Daoy (cell line): ENCODE measurements at places on chromosomes 16 and 17. TPM values are rescaled to one million over a fixed set of nuclear protein-coding genes. Genes with fewer than 3 reads are reported as not detected.

GRCh38 chr16:67206838-67207248 is 7.9 kb downstream of the ELMO3 start:
- no peak for DNase-seq

MARVELD3 gene
- total RNA-seq: 0.11 and 0.18 TPM in 2 replicates

CIBAR2 gene
- total RNA-seq: not detected in 2 replicates

DNA sequence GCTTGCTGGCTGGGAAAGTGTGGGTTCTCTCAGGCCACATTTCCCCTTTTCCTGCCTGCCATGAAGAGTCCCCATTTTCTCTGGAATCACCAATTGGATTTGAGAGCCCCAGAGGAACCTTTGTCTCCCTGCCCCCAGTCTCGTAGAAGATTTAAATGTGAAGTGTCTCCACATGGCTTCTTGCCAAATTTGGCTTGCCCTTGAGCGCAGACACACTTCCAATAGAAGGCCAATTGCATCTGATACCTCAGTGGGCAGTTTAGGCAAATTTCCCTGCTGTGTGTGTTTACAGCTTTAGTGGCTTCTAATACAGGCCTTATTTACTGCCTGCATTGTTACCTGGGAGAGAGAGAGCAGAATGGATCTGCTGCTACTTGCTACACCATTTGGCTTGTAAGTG is 29.7 kb downstream of the CDK5R1 start:
- DNase-seq: no peak

CEP295NL gene
- total RNA-seq: 1.0 TPM in 1 of 2 replicates, not detected in the other

TBC1D16 gene
- total RNA-seq: 20.3 and 26.5 TPM in 2 replicates

MAFG gene
- total RNA-seq: 17.2 and 20.9 TPM in 2 replicates

DNA sequence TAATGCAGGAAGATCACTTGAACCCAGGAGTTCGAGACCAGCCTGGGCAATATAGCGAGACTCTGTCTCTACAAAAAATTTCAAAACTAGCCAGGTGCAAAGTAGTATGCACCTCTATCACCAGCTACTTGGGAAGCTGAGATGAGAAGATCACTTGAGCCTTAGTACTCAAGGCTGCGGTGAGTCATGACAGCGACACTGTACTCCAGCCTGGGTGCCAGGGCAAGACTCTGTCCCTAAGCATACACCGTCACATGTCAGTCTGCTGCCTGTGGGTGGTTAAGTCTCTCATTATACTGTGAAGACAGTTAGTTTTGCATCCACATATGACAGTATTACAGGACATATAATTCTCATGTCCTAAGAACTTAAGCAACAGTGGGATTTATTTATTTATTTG is 21.8 kb downstream of the NMRAL1 start:
- DNase-seq: no peak

- no peak for DNase-seq
These were observed 55.4 kb downstream of the TMEM186 start for GRCh38 chr16:8742068-8742467.

DNA sequence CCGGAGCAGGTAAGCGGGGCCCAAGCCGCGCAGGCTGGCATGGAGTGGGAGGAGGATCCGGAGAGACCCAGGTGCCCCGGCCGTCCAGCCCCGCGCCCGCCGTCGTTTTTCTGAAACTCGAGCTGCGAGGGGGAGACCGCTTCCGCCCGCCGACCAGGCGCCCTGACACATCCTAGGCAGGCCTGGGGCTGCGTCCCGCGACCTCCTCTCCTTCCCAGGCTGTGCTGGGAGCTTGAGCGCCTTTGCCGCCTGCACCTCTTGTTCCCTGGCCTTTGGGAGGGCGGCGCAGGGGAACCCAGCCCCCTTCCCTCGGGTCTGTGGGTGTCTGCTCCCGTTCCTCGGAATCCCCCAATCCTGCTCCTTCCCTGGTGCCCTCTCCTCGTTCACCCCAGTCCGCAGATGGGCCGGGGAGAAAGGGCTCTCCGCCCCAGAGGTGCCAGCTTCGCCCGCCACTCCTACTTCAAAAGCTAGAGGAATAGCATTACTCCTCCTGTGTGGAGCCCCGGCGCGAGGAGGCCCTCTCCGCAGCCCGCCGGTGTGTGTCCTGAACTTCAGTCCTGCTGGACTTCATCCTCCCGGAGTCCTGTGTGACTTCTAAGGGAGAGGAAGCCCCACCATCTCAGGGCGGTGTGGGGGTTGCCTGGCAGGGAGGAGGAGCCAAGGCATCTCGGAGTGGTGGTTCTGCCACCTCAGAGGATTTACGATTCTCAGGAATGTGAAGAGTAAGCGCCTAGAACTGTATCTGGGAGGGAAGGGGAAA is 1.0 kb downstream of the NHERF1 start:
- peak; percentile 56 for DNase-seq

GRCh38 chr16:10688291-10688690 is 6.4 kb downstream of the TEKT5 start:
- no peak for DNase-seq

- DNase-seq: no peak
These were observed 27.1 kb downstream of the PELP1 start for GRCh38 chr17:4676791-4677190.

GRCh38 chr16:12612598-12613101 is 191.0 kb downstream of the CPPED1 start:
- DNase-seq: peak; percentile 59

DNA sequence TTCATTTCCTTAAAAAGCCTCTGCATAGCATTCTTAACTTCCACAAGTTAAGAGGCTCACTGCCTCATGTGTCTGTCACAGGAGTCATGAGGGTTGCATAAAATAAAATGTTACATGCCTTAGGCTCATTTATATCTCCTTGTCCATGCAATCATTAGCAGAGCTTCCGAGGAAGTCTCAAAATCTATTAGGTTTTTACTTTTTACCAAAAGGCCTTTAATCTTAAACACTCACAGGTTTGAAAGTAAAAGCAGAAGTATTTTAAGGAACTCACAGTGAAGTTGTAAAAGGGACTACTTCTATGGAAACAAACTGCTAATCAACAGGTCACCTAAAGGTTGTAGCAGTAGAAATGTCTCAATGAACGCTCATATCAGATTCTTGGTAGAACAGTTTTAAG is 5.2 kb upstream of the ATP6V0A1 start:
- no peak for DNase-seq

DNA sequence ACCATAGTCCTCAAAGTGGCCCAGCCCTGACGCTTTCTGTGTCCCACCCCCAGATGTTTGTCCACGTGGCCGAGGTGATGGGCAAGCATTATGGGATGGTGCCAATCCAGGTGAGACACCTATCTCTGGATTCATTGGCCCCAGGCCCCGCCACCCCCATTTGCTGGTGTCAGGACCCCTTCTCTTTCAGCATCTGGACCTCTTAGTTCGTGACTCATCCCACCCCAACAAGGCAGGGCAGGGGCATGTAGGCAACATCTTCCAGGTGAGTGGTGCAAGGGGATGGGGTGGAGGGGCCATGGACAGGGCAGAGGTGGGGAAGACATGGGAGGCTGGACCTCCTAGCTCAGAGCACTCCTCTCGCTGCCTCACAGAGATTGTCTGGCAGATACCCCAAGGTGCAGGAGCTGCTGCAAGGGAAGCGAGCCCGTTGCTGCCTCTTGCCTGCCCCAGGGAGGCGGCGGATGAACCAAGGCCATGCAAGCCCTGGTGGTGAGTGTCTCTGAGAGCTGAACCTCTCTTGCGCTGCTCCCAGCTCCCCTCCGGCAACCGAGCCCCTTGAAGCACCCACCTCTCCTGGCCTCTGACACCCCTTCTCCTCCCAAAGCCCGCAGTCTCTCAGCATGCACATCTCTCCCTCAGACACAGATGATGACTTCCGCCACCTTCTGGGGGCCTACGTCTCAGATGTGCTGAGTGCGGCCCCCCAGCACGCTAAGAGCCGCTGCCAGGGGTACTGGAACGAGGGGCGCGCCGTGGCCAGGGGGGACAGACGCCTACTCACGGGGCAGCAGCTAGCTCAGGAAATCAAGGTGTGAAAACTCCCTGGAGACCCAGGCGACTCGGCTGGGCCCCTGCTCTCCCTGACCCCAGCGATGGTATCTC is 3.6 kb downstream of the RNF112 start:
- no peak for DNase-seq

SRL gene
- total RNA-seq: not detected in 2 replicates
